ENCODE measurements at places on chromosomes 3 and 15. TPM values are rescaled to one million over a fixed set of nuclear protein-coding genes. Genes with fewer than 3 reads are reported as not detected.

Gene GP5
- total RNA-seq, result under 0.01 TPM

Gene LRRC34
- total RNA-seq, result 11.1 TPM

Gene GOLGA8J
- total RNA-seq, result 0.11 TPM

Gene UTS2B
- 0.37 TPM for total RNA-seq

Gene CD96
- total RNA-seq, result not detected

Gene IFT57
- 79.2 TPM for total RNA-seq

Gene ATP6V1A
- 133 TPM for total RNA-seq

Gene TMOD2
- 13.4 TPM for total RNA-seq

Gene XCR1
- under 0.01 TPM for total RNA-seq

Gene PRR20G
- not detected for total RNA-seq

Gene UBE2Q2
- total RNA-seq, result 56.0 TPM

Gene IL17RB
- 0.11 TPM for total RNA-seq

Gene SLC24A5
- total RNA-seq, result not detected

Gene ABHD17C
- total RNA-seq, result 3.0 TPM

Gene MITF
- 23.7 TPM for total RNA-seq

Gene LDHAL6B
- total RNA-seq, result not detected

Gene SH2D7
- total RNA-seq, result not detected

Gene OR5K2
- total RNA-seq, result not detected

Gene CLDND1
- total RNA-seq, result 117 TPM

Gene OXTR
- 12.1 TPM for total RNA-seq

Gene ITIH1
- not detected for total RNA-seq

Gene ASB14
- total RNA-seq, result under 0.01 TPM

Gene FANCD2OS
- total RNA-seq, result not detected

Gene PROS1
- total RNA-seq, result 20.1 TPM

Gene HOMER2
- total RNA-seq, result 11.0 TPM

Gene ADAMTSL3
- 0.22 TPM for total RNA-seq

Gene INSYN1
- 0.50 TPM for total RNA-seq

Gene CCR9
- total RNA-seq, result not detected

Gene COL6A5
- total RNA-seq, result under 0.01 TPM

Gene GUCA1C
- total RNA-seq, result not detected

Gene GABRB3
- 2.7 TPM for total RNA-seq

Gene KBTBD12
- total RNA-seq, result not detected

Gene ROPN1
- total RNA-seq, result not detected

Gene SLC22A14
- total RNA-seq, result not detected

Gene CPA3
- total RNA-seq, result not detected

Gene CADPS
- total RNA-seq, result 11.9 TPM

Gene PEX5L
- 9.3 TPM for total RNA-seq

Gene TRPM1
- not detected for total RNA-seq

Gene SPSB4
- total RNA-seq, result not detected

Gene SLC9C1
- total RNA-seq, result 0.12 TPM

Gene XIRP1
- not detected for total RNA-seq

Gene KLHL6
- under 0.01 TPM for total RNA-seq

Measured in uterine smooth muscle cell (primary cell).